ENCODE measurements at places on chromosomes 2 and 18. TPM values are rescaled to one million over a fixed set of nuclear protein-coding genes. Genes with fewer than 3 reads are reported as not detected.

DNA sequence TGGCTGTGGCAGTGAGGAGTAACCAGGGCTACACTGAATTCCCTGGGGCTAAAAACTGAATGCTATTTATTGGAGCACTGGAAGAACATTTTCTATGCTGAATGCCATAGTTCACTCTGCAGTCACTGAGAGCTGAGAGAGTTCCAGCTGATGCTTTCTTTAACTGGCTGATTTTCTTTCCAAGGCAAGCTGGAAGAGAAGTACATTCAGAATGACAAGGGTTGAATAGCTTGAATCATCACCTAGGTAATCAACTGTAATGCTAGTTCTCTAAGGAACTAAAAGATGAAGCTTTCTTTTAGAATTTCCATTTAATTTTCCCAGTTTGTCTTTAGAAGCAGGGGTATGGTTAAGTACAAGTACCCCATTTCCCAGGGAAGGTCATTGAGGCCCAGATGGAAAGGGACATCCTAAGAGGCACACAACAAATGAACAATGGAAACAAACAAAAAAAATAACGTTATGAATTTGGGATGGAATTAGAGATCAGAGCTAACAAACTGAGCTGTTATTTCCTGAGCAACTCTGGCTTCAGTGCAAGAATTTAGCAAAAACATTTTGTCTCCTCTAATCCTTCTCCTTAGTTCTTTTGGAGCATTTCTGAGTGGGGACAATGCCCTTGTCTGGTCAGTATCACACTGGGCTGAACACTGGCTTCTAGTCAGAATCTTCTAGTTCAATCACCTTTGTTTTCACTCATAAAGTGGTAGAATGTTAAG, 132.8 kb upstream of the REG3A start:
- no peak for DNase-seq

DNA sequence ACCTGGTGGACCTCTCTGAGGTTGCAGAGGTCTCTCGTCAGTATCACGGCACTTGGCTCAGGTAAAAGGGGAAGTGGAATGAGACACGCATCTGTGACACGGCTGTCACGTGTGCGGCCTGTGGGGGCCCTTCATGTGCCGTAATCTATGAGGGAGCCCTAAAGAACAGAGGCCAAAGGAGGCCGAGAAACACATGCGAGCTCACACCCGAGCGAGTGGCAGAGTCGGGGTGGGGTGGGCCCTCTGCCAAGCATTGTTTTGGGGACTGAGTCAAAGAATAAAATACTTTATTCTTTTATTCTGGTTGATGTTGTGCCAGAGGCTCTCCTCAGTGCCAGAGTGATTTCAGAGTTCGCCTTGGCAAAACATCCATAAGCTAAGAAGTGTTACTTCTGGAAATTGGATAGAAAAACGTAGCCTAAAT, 43.3 kb downstream of the PLB1 start:
- DNase-seq: no peak

Gene PAPOLG
- 13.2 TPM for total RNA-seq

GRCh38 chr2:38187541-38188011, 111.6 kb upstream of the CYP1B1 start:
- no peak for DNase-seq

DNA sequence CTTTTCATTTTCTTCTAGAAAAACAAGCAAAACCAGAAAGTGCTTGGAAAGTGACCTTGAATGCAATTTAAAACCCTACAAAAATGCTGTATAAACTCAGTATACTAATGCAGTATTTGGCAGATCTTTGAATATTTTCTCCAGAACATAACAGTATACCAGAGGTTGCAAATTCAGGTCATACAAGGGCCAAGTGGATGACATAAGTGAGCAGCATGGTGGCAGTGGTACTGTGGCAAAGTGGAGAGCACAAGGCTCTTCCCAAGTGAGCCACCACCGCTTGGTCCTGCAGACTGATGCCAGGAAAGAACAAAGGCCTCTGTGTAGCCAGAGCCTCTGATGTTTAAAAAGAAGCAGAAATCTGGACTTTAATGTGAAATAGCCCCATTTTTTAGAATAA, 33.1 kb downstream of the METTL4 start:
- DNase-seq: no peak

Gene CCDC74A
- total RNA-seq: 10.2 TPM

DNA sequence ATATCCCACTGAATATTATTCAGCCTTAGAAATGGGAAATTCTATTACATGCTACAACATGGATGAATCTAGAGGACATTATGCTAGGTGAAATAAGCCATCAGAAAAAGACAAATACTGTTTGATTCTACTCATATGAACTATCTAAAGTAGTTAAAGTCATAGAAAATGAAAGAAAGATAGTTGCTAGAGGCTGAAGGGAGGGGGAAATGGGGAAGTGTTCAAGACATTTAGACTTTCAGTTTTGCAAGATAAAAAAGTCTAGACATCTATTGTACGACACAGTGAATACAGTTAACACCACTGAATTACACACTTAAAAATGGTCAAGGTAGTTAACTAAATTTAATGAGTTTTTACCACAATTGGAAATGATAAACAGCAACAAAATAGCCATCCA, 835.9 kb upstream of the CHAC2 start:
- DNase-seq: no peak

Gene DYNAP
- not detected for total RNA-seq

- DNase-seq: no peak
Measured at GRCh38 chr2:179886-180285, 83.9 kb downstream of the SH3YL1 start.

Gene PLGLB1
- total RNA-seq: 0.45 TPM

DNA sequence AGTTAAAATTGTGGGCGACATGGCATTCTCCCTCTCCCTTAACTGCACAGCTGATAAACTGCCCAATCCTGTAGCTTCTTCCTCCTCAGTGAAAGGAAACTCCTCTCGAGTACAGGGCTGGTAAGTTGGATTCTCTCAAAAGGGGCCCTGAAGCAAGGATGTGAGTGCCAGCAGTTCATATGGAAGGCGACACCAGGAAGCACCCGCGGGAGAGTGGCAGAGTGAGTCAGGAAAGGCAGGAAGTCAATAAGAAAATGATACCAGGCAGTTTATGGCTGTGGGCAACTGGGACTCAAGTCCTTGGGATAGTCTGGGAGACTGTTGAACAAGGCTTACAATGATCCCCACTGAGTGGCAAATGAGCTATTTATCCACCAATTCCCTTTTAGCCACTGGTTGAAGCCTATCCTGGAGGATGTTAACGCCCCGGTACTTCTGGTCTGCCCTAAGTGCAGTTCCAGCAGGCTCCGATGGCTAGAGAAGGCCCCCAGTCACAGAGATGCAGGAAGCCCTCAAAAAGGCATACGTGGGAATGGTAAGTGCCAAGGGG, 34.8 kb downstream of the ABHD3 start:
- DNase-seq: no peak

Gene CBLN2
- total RNA-seq: not detected

Gene ABCG8
- not detected for total RNA-seq

Gene IL36B
- not detected for total RNA-seq

DNA sequence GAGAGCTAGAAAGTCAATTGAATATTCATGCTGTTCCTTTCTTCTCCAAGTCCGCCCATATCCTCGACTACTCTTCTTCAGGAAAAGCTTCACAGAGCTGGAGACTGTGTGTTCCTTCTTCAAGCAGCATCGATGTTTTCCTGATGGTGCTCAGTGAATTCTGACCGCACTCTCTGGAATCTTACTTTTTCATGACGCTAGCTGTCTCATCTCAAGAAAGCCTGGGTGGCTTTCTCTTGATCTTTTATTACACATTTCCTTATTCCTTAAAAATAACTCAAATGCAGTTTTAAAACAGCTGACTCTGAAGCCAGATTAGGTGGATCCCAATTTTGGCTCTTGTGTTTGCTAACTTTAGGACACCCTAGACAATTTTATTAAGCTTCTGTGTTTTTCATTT, 1245.1 kb upstream of the LRRTM1 start:
- DNase-seq: no peak

Gene YIPF4
- 40.5 TPM for total RNA-seq

Gene POTEJ
- not detected for total RNA-seq

DNA sequence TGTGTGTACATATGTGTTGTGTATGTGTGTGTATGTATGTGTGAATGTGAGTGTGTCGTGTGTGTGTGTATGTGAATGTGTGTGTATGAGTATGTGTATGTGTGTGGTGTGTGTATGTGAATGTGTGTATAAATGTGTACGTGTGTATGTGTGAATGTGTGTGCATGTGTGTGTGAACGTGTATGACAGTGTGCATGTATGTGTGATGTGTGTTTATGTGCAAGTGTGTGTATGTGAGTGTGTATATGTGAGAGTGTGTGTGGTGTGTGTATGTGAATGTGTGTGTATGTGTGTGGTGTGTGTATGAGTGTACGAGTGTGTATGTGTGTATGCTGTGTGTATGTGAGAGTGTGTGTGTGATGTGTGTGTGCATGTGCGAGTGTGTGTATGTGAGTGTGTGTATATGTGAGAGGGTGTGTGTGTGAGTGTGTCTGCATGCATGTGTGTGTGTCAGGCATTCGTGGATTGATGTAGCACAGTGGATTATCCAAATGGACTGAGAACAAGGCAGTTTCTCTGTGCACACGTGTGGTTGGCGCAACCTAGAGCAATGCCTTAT, 127.2 kb downstream of the SH3BP4 start:
- DNase-seq: no peak

DNA sequence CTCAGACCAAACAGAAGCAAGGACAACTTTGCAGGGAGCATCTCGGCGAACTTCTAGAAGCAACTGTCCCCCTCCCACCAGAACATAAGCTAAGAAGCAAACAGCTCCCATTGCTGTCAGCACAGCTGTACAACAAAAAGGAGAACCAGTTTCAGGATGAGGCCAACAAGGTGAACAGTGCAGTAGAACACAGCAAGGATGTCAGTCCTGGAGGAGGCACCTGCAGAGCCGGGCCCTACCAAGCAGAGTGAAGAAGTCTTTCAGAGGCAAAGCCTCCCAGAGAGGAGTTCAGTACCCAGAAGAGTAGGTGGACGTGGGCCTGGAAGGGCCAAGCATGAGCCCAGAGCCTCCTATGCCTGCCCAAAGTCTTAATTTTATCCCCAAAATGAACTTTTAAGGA, 1.0 kb downstream of the PASK start:
- no peak for DNase-seq

Gene CHRNA1
- not detected for total RNA-seq

GRCh38 chr18:44341759-44342158, 338.9 kb upstream of the SETBP1 start:
- no peak for DNase-seq

GRCh38 chr2:165952741-165953211, 800 bp downstream of the TTC21B start:
- no peak for DNase-seq

Gene TGFA
- 0.25 TPM for total RNA-seq

GRCh38 chr2:44663471-44664073, 277.9 kb upstream of the SIX3 start:
- DNase-seq: no peak

GRCh38 chr2:65666156-65666725, 233.8 kb upstream of the SPRED2 start:
- peak; percentile 45 for DNase-seq

DNA sequence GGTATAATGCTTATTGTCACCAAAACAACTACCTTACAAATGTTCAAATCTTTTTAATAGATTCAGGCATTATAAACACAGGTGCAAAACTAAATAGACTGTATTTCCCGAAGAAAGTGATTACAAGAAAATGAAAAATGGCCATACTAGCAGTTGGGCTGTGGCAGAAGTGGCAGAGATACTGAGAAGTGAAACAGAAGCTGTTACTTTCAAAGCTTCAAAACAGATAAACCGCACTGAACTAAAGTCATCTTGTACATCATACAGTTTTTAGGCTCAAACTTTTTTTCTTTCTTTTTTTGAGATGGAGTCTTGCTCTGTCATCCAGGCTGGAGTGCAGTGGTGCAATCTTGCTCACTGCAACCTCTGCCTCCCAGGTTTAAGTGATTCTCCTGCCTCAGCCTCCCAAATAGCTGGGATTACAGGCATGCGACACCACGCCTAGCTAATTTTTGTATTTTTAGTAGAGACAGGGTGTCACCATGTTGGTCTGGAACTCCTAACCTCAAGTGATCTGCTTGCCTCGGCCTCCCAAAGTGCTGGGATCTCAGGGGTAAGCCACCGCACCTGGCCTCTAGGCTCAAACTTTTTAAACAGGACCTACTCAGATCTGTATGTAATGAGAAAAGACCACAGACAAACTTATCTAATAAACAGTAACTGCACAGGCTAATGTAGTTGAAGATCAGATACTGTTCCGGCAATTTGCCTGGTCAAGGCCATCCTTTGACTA, 77.9 kb upstream of the SATB2 start:
- DNase-seq: no peak

DNA sequence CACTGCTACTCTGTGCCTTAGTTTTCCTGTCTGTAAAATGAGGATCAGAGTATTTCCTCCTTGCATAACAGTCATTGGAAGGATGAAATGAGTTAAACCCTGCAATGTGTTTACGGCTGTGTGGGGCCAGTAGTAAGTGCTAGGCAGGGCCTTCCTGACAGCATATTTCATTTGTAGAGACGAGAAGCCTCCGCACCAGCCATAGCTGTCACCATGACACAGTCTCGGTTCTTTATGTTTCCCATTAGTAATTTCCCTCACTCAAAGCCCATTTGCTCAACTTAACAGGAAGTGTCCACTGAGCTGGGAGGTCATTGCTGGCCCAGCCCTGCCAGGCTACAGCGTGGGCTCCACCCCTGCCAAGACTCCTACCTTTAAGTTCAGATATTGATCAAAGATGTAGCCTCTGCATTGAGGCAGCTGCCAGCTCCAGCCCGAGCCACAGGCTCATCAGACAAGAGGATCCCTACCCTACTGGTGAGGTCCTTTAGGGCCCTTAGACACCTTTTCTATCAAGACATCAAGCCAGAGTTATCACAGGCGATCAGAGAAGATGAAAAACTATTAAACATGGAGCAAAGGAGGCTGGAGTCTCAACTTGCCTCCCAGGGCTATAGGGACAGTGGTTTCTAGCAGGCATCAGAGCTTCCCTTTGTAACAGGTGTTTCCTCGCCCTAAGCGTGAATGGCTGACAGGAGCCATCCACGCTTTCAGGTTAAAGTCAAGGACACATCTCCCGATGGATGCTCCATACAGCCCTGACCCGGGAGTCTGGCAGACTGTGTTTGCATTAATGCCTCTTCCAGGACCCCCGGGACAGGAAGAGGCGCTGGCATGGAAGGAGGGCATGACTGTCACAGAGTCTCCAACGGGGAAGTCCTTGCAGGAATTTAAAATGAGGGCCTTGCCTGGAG, 251.7 kb downstream of the NDUFA10 start:
- no peak for DNase-seq

Gene CMPK2
- total RNA-seq: 4.5 TPM

- no peak for DNase-seq
Measured at GRCh38 chr2:105397953-105398335, 907 bp downstream of the FHL2 start.

DNA sequence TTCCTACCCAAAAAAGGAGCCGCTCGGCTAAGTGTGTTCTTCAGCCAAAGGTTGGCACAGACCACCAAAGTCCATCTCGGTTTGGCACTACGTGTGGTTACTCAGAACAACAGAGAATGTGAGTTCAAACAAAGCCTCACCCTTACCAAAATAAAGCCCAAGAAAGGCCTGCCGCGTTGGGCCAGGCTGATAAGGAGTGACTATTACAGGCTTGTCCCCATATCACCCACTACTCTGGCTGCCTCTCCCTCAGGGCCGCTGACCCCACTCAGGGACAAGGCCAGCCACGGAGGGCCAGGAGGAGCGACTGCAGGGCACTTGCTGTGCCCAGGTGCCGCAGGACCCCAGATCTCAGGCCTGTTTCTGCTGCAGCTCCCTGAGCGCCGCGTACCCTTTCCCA, 13.8 kb downstream of the HS1BP3 start:
- no peak for DNase-seq

- DNase-seq: no peak
Measured at GRCh38 chr18:68152770-68153169, 562.1 kb downstream of the TMX3 start.

GRCh38 chr2:165902934-165903333, 50.6 kb downstream of the TTC21B start:
- DNase-seq: no peak
